ENCODE measurements at places on chromosomes 3 and 15. TPM values are rescaled to one million over a fixed set of nuclear protein-coding genes. Genes with fewer than 3 reads are reported as not detected.
A peak's percentile ranks its signal among the peaks of the same experiment; 100 is the strongest.

ESYT3 gene
- polyA plus RNA-seq: 20.7 TPM

- DNase-seq: no peak
Observed at GRCh38 chr3:13207975-13208705, 134.9 kb upstream of the IQSEC1 start.

TMEM212 gene
- 0.11 TPM for polyA plus RNA-seq

GRCh38 chr3:118974356-118975097 lies 60.1 kb downstream of the IGSF11 start:
- DNase-seq: no peak

- no peak for DNase-seq
Observed at GRCh38 chr3:113241292-113242095, 30.1 kb downstream of the BOC start.

LRRC3B gene
- polyA plus RNA-seq: 10.0 TPM

DNA sequence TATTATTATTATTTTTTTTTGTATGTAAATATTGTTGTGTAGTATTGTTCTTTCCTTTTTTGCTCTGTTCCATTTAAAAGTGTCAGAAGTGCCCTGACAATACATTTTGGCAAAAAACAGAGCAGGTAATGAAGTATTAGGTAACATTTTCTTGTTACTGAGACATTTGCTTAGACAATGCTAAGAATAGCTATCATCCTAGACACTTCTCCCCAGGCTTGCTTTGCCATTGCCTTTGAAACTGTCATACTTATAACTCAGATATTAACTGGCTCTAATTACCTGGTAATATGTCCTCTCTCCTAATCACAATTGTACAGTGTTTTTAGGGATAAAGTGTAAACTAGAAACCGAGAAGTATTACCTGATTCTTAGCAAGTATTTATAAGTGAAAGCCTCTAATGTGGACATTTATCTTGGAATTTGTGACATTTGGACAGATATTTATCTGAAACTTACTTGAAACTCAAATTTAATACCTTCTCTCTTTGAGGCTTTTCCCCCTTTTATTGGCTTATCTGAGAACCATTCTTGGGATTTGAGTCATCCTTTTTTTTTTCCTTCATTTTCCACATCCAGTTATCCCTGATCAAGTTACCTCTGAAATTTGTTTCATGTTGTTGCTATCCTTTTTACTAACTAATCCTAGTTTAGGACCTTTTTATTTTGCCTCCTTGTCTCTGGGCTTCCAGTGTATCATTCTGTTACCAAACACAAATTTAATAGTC lies 13.1 kb downstream of the ARIH1 start:
- DNase-seq: no peak

- DNase-seq: no peak
Observed at GRCh38 chr3:23330568-23330967, 127.4 kb downstream of the UBE2E2 start.

DNA sequence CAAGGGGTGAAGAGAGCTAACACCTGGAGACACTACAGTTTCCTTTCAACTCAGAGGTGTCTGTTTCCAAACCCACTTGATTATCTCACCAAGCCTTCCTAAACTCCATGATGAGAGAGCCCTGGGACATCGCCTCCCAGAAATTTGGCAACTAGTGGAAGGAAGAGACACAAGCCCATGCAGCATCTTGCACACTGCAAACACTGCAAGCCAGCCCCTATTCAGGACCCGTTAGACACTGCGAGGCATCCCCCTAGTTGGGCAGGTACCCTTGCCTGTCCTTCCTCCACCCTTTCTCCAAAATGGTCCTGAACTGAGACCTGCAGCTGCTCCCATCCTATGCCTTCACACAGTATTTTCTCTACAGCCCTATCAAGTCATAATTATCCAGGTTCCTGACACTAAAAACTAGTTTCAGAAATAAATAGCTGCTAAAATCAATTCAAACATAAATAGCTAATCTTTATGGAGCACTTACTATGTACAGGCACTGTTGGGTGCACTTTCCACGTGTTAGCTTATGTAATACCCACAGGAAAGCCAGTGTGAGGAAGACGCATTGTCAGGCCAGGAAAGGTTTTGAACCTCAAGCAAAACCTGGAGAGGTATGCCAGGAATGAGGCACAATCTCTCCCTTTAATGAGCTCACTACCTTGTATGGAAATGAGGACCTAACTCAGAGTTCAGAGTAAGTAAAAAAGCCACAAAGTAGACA lies 2.8 kb downstream of the MAGI1 start:
- no peak for DNase-seq

SNUPN gene
- 17.6 TPM for polyA plus RNA-seq

GRCh38 chr3:177729956-177730681 lies 532.8 kb upstream of the TBL1XR1 start:
- peak; percentile 79 for DNase-seq

- no peak for DNase-seq
Observed at GRCh38 chr15:60017538-60018520, 13.7 kb downstream of the FOXB1 start.

DNA sequence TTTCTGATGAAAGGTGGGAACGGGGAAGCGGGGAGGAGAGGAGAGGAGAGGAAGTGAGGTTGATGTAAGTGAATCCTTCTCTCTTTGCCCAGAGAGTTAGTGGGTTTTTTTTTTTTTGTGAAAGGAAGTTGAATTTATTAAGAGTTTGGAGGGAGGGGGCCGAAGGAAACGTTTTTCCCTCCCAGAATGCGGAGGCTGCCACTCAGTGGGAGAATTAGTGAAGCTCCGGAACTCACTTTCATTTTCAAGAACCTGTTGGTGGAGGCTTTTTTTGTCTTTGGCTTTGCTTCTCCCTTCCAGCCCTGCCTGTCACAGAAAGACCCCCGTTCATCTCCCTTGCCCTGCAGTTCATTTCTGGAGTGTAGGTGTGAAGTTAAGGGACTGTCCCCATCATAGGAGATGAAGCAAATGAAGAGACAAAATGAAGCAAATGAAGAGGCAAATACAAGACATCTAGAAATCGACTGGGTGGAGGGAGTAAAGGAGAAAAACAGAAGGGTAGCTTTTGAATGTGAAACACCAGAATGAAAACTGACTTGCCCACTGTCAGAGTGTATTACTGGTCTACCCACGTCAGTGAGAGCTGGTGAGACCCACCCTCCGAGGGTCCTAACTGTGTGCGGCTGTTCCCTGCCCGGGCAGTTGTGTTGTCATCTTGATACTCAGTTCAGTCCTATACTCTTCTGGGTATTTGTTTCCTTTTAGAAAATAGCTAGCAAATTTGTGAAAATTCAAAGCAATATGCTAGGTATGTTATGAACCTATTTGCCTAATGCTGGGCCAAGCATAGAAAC lies 91.5 kb downstream of the ITPR1 start:
- DNase-seq: no peak

- DNase-seq: no peak
Observed at GRCh38 chr15:74403991-74404563, 29.7 kb downstream of the SEMA7A start.

DNA sequence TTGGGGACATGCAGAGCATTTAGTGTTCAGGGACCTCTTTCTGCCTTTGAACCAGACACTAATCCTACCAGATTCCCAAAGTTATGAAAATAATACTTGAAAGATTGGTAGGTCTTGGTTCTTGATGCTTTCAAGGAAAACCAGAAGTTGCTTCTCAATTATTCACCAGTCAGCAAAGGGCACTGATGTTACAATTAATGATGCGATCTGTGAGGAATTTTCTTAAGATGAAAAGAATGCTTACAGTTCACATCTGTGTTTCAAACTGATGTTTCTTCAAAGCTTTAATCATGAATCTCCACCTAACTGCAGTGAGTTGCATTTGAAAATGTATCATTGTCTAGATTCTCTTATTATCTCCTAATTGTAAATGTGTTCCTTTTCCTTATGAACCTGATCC lies 161.0 kb downstream of the NAALADL2 start:
- no peak for DNase-seq

DNA sequence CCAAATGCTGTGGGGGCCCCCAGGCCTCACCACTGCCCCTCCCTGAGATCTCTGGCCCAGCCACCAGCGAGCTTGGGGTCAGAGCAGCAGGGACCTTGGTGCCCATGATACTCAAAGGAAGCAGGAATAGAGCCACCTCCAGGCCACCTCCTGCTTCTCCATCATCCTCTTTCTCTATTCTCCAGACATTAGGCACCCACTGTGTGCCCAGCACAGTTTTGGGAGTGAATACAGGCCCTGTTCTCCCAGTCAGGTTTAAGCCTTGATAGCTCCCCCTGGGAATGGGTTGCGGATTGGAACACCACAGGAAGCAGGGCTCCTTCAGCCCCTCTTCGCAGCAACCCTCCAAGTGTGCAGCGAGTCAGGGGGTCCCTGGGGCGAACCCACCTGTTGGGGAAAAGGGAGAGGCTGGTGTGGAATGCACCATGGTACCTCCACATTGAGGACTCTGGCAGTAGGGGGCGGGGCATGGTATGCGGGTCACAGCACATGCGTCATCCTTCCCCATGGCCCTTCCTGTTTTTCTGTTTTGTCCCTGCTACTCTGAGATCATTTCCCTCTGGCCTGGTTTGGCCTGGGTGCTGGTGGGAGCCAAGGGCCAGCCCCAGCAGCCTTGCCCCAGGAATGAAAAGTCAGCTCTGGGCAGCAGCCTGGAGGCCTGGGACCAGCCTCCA lies 14.2 kb upstream of the SEMA3B start:
- DNase-seq: no peak

GRCh38 chr3:39383045-39383880 lies at the start of gene SLC25A38:
Gene SLC25A38, plus strand, starts transcription at chr3:39383370. Its CDS starts 355 bp downstream, at chr3:39383725.
- DNase-seq: peak; percentile 50

- peak; percentile 92 for DNase-seq
Observed at GRCh38 chr15:78047761-78048627, 29.5 kb downstream of the TBC1D2B start.

- no peak for DNase-seq
Observed at GRCh38 chr3:14439501-14440167, 37.2 kb downstream of the SLC6A6 start.

DNA sequence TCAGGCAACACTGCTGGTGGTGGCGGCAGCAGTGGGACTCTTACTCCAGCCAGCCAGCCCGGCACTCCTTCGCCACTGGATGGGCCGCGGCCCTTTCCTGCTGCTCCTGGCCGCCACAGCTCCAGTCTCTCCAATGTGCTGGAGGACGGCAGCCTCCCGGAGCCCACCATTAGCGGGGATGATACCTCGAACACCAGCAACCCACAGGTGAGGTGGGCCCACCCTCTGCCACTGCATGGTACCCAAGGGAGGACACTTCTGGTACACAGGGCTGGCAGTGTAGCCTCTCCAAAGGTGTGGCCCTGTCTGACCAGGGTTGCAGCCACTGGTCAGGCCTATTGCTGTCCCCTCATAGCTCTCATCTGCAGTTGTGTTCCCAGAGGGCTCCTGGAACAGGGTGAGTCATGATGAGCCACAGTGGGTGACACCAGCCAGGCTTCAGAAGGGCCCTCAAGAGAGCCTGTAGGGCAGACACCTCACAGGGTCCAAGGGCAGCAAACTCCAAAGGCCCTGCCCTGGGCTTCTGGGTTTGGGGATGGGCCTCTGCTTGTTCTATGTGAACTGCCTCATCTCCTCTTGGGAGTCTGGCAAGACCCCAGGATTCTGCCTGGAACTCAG lies 20.8 kb downstream of the NBEAL2 start:
- no peak for DNase-seq
